ENCODE measurements at places on chromosomes 7 and 10.
A peak's percentile ranks its signal among the peaks of the same experiment; 100 is the strongest.

DNA sequence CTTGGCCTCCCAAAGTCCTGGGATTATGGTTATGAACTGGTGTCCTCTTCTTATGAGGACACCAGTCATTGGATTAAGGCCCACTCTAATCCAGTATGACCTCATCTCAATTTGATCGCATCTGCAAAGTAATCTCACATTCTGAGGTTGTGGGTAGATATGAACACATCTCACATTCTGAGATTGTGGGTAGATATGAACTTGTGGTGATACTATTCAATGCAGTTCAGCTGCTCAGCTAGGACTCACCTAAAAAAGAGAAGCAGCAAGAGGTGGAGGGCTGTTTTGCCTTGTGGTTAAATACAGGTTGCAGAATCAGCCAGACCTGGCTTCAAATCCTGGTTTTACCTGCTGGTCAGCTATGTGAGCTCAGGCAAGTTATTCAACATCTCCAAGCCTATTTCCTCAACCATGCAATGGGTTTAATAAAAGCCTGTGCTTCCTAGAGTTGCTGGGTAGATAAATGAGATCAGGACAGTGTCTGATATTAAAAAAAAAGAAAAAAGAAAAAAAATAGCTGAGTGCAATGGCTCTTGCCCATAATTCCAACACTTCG, 8.5 kb upstream of the BAG3 start:
- DNase-seq: no peak

- DNase-seq: no peak
Observed at GRCh38 chr7:99624484-99624883, 7.7 kb downstream of the ZSCAN25 start.

DNA sequence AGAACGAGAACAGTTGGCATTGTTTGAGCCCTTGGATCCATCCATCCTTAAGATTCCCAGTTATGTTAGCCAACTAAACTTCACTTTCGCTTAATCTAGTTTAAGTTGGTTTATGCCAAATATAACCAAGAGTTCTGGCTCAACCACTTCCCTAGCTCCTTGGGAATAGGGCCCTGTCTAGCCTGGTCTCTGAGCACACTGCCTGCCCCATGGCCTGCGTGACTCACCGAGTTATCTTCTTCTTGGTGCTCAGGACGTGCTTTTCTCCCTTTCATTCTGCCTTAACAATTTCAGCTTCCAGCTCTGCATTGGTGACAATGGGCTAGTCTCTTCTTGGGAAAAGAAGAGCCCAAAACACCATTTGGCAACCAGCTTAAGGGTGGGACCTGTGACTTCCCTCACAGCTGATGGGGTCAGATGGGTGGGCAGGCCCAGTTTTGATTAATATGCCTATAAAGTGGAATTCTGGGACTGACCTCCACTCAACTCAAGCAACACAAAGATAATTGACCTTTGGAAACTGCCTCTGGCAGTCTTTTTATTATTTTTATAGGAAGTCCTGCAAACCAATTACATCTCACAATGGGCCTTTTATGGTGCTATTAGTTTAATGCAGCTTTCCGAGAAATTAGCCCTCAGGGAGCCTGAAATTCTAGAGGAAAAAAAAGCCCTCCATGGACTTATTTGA, 126.4 kb downstream of the CFAP58 start:
- DNase-seq: peak; percentile 81

GRCh38 chr10:29569795-29570194, 65.0 kb downstream of the SVIL start:
- DNase-seq: no peak

- DNase-seq: no peak
Observed at GRCh38 chr10:48417374-48417773, 110.9 kb downstream of the MAPK8 start.

GRCh38 chr7:37491919-37492694, 43.4 kb upstream of the ELMO1 start:
- DNase-seq: no peak

GRCh38 chr7:12281038-12281437, 69.9 kb downstream of the TMEM106B start:
- DNase-seq: peak; percentile 31

GRCh38 chr10:104773105-104773504, 132.0 kb downstream of the SORCS3 start:
- DNase-seq: no peak

- DNase-seq: peak; percentile 85
Observed at GRCh38 chr7:157397731-157398691, 61.2 kb downstream of the DNAJB6 start.

DNA sequence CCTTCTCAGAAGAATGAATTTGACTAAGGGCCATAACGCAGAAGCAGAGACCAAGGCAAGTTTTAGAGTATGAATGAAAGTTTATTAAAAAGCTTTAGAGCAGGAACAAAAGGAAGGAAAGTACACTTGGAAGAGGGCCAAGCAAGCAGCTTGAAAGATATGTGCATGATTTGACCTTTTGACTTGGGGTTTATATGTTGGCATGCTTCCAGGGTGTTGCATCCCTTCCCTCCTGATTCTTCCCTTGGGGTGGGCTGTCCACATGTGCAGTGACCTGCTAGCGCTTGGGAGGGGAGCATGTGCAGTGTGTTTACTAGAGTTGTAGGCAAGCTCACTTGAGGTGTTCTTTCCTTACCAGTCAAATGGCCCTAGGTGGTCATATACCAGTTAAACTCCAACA, 37.9 kb upstream of the LRRN3 start:
- DNase-seq: no peak

DNA sequence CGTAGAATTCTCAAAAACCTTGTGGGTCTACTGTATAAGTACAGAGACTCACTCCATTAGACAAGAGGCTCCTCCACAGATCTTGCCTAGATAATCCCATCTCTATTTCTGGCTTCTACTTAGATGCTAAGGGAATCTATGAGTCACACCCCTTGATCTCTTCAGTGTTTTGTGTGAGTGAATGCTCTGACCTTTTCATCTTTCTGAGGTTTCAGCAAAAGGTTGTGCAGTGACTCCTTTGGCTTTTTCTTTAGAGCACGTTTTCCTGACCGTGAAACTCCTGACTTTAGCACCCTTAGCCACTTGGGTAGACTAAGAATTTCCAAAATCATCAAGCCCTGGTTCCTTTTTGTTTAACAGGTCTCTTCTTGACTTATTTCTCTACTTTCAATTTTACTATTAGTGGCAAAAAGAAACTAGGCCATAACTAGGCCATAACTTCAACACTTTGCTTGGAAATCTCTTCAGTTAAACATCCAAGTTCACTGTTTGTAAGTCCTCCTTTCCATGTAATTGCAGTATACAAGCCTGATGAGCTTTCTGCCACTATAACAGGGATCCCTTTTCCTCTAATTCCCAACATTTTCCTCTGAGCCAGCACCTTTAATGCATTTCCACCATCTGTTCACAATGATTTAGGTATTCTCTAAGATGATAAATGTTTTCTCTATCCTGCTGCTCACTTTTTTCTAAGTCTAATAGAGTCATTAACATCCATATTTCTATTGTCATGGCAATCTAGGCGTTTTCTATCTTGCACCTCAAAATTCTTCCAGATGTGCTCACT, 19.4 kb downstream of the COPG2 start:
- peak; percentile 34 for DNase-seq

- peak; percentile 92 for DNase-seq
Observed at GRCh38 chr7:92778972-92779371, 57.4 kb downstream of the CDK6 start.

- no peak for DNase-seq
Observed at GRCh38 chr7:101245147-101245668, 327 bp upstream of the FIS1 start.

DNA sequence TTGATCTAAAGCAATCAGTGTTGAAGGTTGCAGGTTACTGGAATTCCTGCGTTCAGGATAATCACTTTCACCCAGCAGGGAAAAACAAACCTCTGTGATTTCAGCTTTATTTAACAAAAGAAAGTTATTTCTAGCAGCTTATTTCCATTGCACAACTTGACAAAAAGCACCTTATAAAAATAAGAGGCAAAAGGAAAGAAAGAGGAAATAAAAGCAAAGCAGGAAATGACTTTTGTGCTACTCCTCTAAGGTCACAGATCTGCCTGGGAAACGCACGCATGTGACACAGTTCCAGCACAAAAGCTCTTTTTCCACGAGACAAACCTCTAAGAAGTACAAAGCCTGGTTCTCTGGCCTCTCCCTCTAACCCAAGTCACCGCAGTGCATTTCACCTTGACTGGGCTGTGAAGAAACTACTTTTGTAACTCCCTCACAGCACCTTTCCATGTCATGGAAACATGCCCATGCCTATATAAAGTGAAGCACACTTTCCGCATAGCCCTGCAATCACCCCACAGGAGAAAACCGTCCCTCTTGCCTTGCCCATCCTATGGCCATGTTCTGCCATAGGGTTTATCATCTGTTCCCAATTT, 870 bp downstream of the ANK3 start:
- no peak for DNase-seq

DNA sequence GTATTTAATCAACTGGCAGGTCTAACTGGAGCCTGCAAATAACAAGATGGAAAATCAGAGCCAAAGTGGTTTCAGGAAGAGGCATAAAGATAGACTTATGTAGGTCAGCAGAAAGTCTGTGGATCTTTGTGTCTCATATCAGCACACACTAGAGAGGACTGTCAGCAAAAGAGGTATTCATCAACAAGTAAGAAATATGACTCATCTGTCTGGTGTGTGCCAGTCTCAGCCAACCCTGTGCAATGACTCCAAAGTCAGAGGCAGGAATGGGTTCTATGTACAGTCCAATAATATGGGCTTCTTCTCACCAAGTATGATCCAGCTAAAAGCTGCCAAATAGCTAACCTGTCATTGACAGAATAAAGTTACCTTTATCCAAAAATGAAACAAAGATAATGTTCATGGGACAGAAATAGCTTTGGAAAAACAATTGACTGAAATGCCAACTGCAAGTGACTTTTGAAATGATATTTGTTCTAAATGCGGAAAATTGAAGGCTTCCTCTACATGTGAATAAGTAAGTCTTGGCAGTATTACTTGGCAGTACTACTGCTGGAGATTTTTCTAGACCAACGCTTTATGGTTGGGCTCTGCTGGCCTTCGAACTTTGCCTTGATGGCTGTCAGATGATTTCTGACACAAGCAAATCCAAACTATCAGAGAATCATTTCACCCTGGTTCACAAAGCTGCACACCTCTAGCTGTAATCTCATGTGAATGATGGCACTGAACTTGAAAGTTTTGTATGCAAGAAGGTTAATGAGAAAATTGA, 272.3 kb upstream of the SEMA3C start:
- DNase-seq: peak; percentile 74

GRCh38 chr7:101869026-101869900, 51.8 kb downstream of the CUX1 start:
- no peak for DNase-seq

DNA sequence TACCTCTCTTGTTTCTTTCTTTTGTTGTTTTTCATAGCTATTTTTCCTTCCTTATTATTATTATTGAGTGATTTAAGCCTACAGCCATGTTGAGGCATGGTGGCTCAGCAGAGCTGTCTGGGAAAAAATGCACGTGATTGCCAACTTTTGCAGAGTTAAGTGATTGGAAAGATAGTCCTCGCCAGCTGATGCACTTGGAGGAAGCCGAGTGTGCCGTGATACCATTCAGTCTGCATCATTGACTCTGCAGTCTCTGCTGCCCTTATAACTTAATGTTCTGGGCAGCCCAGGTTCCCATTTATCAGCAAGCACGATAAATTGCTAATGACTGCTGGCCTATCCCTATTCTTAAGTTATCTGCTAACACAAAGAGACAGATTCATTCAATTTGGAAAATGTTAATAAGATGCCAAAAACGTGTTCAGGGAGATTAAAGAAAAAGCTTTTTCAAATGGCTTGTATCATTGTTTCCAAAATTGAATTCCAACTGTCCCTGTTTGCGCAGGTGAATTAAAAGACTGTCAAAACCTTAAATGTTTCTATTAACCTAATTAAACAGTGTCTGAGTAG, 232.9 kb upstream of the NPY start:
- DNase-seq: no peak

GRCh38 chr7:78179211-78179610, 380.6 kb downstream of the PHTF2 start:
- DNase-seq: no peak

DNA sequence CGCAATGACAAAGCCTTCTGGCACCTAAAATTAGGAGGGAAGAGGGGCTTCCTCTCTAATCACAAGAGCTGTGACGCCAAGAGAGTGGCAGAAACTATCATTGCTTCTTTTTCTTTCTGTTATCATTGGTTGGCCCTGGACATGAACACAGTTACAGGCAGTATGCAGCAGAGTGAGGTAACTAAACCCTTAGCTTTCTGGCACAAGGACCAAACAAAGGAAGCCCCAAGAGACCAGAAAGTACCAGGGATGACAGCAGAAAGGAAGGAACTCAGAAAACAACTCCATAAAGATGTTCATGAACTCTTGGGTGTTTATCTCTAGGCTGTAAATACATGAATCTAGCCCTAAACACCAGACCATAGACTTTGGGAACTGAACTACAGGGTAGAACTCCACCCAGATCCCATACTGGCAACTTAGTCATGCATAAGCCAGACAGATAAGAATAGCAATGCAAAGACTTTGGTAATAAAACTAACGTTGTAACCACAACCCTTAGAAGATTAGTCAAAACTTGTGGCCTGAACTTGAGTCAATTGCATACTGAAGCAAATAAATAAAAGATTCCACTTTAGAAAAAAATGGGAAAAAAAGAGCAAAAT, 195.7 kb upstream of the PTN start:
- DNase-seq: peak; percentile 90

GRCh38 chr7:361680-362401, 71.9 kb downstream of the FOXL3 start:
- DNase-seq: no peak

DNA sequence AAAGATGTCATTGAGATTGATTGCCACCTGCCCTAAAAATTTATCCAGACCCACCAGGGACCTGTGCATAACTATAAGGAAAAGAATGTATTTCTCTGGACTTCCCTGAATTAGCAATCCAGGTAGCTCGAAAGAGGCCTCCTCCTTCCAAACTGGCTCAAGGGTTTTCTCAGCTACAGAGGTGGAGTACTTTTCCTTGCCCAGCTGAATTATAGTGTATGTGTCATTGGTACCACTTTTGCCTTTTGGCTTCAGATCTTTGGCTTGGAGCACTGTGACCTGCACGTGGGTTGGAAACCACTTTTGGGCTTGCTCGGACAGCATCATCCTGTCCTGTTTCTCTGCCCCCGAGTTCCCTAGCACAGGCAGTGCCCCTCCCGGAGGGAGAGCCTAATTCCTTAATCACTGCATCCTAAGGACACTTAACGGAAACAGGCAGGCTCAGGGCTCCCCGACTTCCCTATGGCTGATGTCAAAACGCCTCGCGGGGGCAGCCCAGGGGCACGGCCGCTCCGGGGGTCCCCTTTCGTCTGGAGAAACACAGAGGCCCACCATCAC, 825 bp downstream of the RAB11FIP2 start:
- peak; percentile 45 for DNase-seq

- no peak for DNase-seq
Observed at GRCh38 chr7:844514-844913, 12.2 kb downstream of the SUN1 start.

GRCh38 chr10:98055841-98056516, 25.6 kb upstream of the CRTAC1 start:
- peak; percentile 14 for DNase-seq

DNA sequence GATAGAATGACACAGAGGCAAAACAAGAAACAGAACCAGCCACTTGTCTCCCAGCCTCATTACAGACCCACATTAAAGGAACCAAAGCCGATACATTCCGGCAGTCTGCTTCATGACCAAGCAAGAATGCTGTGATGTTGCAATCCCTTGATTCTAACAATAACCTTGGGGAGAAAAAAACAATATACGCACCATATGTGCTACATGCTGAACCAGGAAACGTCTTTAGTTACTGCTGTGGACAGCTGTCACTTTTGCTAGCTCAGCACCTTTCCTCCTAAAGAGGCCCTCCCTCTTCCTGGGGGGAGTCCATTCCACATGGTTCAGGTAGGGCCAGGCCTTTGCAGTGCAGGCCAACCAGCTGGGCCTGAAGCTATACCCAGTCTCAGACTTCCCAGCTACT, 79.1 kb downstream of the PRTFDC1 start:
- peak; percentile 94 for DNase-seq

All from fibroblast of the aortic adventitia (primary cell).